ENCODE measurements at places on chromosomes 12 and 14.

GRCh38 chr12:103913100-103913499, 17.1 kb upstream of the HSP90B1 start:
- no peak for DNase-seq

DNA sequence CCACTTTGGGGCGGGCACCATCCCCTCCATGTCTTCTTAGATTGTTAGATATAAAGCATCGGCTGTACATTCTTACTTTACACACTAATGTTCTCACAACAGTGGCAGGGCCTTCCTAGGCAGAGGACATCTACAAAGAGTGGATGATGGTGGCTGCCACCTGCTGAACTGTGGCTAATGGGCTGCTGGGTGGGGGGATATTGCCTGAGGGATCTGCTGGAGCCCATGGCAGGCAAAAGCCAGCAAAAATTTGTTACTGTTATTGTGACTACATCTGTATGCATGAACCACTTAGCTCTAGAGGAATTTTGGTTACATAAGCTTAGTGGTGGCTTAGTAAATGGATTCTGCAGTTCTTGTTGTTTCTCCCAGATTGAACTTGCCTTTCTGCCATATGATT, 52.6 kb downstream of the DIP2B start:
- no peak for DNase-seq

- DNase-seq: no peak
Observed at GRCh38 chr12:52903855-52904508, 894 bp downstream of the KRT8 start.

GRCh38 chr12:2177003-2177402, 124.2 kb downstream of the CACNA1C start:
- DNase-seq: no peak

GRCh38 chr14:75433631-75434071, 5.8 kb downstream of the JDP2 start:
- DNase-seq: no peak

DNA sequence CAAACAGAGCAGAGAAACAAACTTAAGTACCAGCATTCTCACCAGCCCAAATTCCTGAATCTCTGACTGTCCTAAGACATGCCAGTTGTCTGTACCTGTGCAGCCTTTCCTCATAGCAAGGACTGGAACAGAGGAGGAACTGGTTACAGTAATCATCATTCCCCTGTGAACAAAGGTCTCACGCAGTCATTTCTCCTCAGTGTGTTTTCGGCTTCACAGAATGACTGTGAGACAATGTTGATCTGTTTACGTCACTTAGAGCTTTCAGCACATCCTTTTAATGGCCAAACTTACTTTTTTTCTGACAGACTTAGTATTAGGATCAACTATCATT, 169.0 kb downstream of the FBXL14 start:
- no peak for DNase-seq

Data from stimulated activated CD8-positive, alpha-beta memory T cell treated with anti-CD3 and anti-CD28 coated beads, Interleukin-7, amount 100 ng/mL, for 1 hour (primary cell).